ENCODE measurements at places on chromosomes 1 and 21.

GRCh38 chr1:17183388-17184160 is 21.4 kb upstream of the PADI1 start:
- DNase-seq: no peak

GRCh38 chr1:183027031-183027430 is 3.8 kb downstream of the LAMC1 start:
- no peak for DNase-seq

DNA sequence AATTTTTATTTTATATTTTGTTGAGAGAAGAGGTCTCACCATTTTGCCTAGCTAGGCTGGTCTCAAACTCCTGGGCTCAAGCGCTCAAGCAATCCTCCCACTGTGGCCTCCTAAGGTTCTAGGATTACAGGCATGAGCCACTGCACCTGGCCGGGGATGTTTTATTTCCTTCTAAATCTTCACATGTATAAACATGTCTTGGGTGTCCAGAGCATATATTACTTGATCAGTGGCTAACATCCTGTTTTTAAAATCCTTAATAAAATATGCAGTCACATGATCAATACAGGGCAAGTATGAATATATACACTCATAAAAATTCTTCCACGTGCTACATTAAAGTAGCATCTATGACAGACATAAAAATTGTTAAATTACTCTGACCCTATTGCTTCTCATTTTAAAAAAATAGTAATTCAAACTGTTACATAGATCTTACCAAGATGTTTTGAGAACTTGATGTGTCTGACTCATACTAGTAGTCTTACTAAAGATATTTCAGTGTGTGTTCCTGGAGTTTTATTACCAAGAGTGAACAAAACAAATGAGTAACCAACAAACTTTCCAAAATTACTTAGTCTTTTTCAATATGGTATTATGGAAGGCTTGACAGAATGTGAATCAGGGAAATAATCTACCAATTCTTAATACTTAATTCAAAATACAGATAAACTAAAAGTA is 222.5 kb downstream of the SLC45A1 start:
- DNase-seq: no peak

DNA sequence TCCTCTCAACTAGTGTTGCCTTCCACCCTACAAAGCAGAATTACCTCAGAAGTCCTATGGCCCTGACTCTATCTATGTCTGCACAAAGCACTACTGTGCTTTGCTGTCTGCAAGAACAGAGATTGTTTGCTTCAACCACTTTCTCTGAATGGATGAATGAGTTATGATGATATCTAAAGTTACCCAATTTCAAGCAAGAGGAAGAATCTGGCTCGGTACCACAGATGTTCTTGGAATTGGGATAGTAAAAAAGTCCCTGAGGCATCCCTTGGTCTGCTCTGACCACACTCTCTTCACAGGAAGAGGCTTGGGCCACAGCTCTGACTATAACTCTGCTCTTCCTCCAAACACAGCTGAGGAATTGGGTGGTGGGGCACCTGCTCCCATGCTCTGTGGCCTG is 31.2 kb downstream of the MTARC1 start:
- no peak for DNase-seq

DNA sequence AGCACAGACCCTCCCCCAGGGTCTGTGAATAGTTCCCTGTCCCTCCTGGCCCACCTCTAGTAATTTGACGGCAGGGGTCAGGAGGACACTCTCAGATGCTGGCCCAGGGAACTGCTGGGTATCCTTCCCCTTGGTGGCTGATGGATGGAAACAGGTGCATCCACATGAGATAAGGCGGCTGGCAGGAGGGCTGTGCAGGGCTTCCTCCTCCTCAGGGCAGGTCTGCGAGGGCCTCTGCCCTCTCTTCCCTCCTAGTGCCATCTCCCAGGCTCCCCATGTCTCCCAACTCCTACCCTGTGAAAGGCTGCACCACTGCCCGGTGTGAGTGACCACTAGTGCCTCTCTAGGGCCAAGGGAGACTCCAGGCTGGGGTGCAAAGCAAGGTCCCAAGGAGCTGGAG is 123.9 kb downstream of the GLIS1 start:
- DNase-seq: no peak

DNA sequence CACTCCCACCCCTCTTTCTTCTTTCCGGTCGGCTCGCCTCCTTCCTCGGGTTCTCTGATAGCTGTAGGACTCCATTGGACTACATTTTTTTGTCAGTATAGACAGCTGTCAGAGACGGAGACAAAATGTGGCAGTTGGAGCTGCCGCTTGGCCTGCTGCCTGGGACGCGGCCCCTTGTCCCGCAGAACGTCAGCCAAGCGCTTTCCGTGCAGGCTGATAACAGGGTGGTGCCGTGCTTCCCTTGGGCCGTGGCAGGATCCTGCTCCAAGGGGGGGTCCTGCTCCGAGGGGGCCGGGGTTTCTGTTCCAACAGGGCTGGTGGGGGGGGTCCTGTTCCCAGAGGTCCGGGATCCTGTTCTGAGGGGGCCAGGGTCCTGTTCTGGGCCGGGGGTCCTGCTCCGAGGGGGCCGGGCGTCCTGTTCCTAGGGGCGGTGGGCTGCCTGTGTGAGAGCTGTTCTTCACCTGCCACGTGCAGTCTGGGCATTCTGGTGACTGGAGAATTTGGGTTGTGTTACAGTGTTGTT is 4.9 kb downstream of the SKI start:
- DNase-seq: no peak

DNA sequence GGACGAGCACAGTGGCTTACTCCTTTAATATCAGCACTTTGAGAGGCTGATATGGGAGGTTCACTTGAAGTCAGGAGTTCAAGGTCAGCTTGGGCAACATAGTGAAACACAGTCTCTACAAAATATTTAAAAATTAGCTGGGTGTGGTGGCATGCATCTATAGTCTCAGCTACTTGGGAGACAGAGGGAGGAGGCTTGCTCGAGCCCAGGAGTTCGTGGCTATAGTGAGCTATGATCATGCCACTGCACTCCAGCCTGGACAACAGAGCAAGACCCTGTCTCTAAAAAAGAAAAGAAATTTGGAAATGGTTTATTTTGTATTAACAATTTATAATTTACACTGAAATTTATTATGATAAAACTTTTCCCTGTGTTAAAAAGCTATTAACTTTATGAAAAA is 1.7 kb upstream of the ANGPTL3 start:
- no peak for DNase-seq

DNA sequence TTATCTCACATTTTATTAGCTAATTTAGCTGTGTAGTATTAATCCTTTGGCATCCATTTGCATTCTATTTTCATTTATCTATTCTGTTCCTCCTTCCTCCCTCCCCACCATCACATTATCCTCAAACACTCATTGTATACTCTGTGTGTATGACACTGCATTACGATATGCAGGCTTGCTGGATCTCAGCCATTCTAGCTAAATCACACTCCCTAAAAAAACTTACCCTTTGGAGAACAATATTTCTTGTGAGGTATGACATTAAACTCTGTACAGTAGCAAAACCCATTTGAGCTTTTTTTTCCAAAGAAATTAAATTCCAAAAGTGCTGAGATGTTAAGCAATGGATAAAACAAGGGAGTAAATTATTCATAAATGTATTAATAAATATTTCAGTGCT is 11.4 kb upstream of the RAB3GAP2 start:
- no peak for DNase-seq

DNA sequence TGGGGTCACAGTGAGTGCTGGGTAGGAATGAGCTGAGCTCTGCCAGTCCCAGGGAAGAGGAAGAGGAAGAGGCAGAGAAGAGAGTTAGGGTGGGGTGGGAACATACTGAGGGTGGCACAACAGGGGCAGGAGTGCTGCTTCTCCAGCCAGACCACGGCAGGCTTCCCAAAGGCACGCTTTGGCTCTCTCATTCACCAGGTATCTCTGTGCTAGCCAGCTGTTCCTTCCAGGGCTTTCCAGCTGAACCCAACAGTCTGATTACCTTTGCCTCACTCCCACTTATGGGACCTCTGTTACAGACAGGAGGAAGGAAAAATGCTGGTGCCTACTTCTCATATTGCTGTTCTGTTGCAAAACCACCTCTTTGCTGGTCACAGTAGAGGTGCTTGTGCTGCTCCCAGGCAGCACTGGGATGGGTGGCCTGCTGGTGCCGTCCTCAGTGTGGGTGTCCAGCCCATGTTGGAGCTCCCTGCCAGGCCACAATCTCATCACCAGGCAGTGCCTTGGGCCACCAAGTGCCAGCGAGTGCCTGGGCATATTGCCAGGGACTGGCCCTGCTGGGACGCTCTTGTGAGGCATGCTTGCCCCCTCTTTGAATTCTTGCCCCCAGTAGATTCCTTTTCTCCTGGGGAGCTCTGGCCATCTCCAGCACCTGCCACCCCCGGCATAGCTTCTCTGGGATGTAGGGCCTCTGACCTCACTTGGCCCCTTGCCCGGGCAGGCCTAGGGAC is 2.1 kb downstream of the ADORA1 start:
- no peak for DNase-seq

DNA sequence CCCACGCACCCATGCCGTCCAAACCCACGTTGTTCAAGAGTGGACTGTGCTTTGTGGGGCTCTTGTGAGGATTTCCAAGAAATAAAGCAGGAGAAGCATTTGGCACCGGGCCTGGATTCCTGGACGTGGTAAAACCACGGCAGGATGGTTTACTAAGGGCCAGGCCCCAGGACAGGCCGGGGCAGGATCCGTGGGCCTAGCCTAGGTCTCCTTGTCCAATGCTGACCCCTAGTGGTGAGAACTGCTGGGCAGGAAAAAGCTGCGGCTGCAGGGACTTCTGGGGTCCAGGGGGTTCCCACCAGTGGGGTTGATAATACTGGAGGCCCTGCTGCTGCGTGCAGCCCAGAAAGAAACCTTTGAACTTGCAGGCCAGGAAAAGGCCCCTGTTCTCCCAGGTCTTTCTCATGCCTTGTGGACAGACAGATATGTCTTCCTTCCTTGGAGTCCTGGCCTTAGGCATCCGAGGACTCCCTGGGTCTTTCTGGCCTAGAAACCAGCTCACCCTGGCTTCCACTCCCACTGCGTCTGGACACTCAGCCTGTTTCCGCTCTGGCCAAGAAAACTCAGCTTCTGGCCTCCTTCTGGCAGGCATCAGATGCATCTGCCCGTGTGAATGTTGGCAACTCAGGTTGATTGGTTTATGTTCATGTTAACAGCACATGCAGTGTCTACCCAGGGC is 106.9 kb upstream of the TMEM51 start:
- DNase-seq: peak; percentile 51

- DNase-seq: no peak
These were observed 17.0 kb upstream of the RAP1GAP start for GRCh38 chr1:21685946-21686678.

GRCh38 chr1:12383786-12384185 is 154.0 kb downstream of the VPS13D start:
- no peak for DNase-seq

- no peak for DNase-seq
These were observed 11.4 kb downstream of the SDE2 start for GRCh38 chr1:225987491-225988316.

GRCh38 chr1:185990565-185990964 is 256.4 kb downstream of the HMCN1 start:
- DNase-seq: no peak

GRCh38 chr1:66542811-66543767 is 9.1 kb downstream of the SGIP1 start:
- DNase-seq: no peak

- DNase-seq: no peak
These were observed 35.5 kb upstream of the ZC3H12A start for GRCh38 chr1:37438869-37439343.

GRCh38 chr1:92503043-92503925 is 16.6 kb upstream of the GFI1 start:
- no peak for DNase-seq

DNA sequence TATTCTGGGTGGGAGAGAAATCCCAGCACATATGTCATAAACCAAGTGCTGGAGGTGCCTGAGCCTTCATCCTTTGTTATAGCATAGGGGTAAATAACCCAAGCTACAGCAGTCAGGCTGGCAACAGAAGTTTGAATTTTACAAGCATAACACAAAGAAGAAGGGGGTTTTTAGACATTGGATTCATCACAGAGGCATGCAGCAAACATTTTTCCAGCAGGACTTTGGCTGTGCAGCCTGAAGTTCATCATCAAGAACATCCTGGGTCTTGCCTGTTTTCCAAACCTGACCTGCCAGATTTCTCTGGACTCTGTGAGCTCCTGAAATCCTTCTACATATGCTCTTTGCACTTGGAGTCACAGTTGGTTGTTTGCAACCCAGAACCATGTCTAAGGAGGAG is 16.2 kb downstream of the PTGER3 start:
- DNase-seq: no peak

GRCh38 chr1:32702599-32703478 is at the start of gene SYNC:
TSS of gene SYNC (minus strand) at chr1:32702770. CDS start at chr1:32702660, 110 bp downstream.
- peak; percentile 37 for DNase-seq

GRCh38 chr1:26094076-26094669 is 17.5 kb upstream of the PDIK1L start:
- DNase-seq: no peak

- no peak for DNase-seq
These were observed 28.2 kb upstream of the FCRL4 start for GRCh38 chr1:157626099-157626498.

DNA sequence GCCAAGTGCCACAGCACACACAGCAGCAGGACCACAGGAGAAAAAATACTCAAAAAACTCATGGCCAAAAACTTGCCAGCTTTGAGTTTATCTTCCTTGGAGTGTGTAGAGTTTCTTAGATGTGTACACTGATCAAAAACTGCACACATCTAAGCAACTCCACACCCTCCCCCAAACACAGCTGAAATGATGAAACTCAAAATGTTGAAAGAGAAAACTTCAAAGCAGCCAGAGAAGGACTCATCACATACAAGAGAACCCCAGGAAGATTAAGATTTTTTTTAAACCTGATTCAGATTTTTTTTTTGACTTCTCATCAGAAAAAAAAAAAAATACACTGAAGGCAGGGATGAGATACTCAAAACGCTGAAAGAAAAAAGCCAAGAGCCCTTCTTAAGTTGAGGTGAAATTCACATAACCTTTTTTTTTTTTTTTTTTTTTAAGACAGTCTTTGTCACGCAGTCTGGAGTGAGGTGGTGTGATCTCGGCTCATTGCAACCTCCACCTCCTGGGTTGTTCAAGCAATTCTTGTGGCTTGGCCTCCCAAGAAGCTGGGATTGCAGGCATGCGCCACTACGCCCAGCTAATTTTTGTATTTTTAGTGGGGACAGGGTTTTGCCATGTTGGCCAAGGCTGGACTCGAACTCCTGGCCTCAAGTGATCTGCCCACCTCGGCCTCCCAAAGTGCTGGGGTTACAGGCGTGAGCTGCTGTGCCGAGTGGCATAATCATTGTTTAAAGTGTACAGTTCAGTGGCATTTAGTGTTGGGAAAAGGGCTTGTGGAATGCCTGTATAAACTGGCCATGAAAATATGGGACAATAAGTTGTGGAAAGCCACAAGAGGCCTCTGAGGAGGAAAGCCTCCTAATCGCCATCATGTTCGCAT is 20.9 kb upstream of the PDXK start:
- DNase-seq: no peak
